Breast epithelium (tissue), 4 donors: ENCODE measurements at places on chromosomes 4 and X. TPM values are rescaled to one million over a fixed set of nuclear protein-coding genes. Genes with fewer than 3 reads are reported as not detected.

Gene NFKB1
- total RNA-seq, result 42.6 TPM

Gene AKAP4
- total RNA-seq, result not detected

Gene IBSP
- total RNA-seq, result not detected

Gene PGRMC1
- 118 TPM for total RNA-seq

DNA sequence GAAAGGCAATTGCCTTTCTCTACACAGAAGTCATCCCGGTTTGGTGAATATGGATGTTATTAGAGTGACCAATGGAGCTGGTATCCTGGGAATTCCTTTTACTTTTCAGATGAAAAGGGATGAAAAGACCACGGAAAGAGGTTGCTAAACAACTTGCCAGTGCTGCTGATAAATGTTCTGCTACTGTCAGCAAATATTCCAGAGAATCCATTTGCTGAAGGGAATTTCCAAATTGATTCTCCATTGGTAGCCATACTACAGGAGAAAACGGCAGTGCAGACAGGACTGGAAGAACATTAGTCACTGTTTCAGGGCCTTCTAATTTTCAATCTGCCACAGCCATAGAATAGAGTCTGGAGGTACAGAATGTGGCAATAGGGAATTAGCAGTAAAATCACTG is 451.5 kb downstream of the PCDH11X start:
- DNase-seq, result no peak
- H3K27me3 ChIP-seq, result no peaks in the 10 kb centered on the region
- H3K4me1 ChIP-seq, result no peaks in the 10 kb centered on the region
- H3K27ac ChIP-seq, result no peak overlapping the region

- H3K4me1 ChIP-seq, result no peaks in the 10 kb centered on the region
- no peak overlapping the region for H3K27ac ChIP-seq
- H3K27me3 ChIP-seq, result no peaks in the 10 kb centered on the region
- H3K4me3 ChIP-seq, result no peak overlapping the region
- DNase-seq, result no peak
- no peaks in the 10 kb centered on the region for H3K36me3 ChIP-seq
Measured at GRCh38 chr4:51894059-51894645, 51.2 kb downstream of the DCUN1D4 start.

GRCh38 chr4:150167054-150167453 is 88.8 kb downstream of the DCLK2 start:
- DNase-seq, result no peak
- no peaks in the 10 kb centered on the region for H3K4me1 ChIP-seq
- H3K36me3 ChIP-seq, result no peaks in the 10 kb centered on the region
- H3K27ac ChIP-seq, result no peak overlapping the region

- H3K27ac ChIP-seq, result no peak overlapping the region
- H3K36me3 ChIP-seq, result no peaks in the 10 kb centered on the region
- no peak for DNase-seq
- H3K27me3 ChIP-seq, result no peaks in the 10 kb centered on the region
- no peak overlapping the region for H3K4me3 ChIP-seq
Measured at GRCh38 chr4:22192084-22192511, 243.5 kb upstream of the KCNIP4 start.

DNA sequence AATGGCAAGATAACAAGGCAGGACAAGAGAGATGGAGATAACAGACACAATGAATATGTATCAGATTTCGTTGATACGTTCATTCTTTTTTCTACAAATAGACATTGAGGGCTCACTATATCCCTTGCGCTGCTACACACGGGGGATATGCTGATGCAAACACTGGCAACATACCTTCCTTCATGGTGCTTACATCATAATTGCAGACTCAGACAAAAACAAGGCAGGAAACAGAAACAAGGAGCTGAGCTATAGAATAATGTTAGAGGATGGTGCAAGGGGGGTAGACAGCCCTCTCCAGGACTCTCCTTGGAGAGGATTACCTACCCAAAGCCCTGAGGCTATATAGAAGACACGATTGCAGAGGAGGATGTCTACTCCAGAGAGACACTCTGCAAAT is 1069.5 kb downstream of the DMD start:
- H3K4me3 ChIP-seq, result no peak overlapping the region
- no peaks in the 10 kb centered on the region for H3K36me3 ChIP-seq
- no peak for DNase-seq
- no peaks in the 10 kb centered on the region for H3K27me3 ChIP-seq
- no peaks in the 10 kb centered on the region for H3K4me1 ChIP-seq
- H3K27ac ChIP-seq, result no peak overlapping the region

GRCh38 chrX:18875256-18875878 is 108.5 kb downstream of the PHKA2 start:
- no peaks in the 10 kb centered on the region for H3K27me3 ChIP-seq
- H3K4me1 ChIP-seq, result no peaks in the 10 kb centered on the region
- H3K27ac ChIP-seq, result no peak overlapping the region

- H3K27ac ChIP-seq, result no peak overlapping the region
- H3K36me3 ChIP-seq, result no peaks in the 10 kb centered on the region
- no peaks in the 10 kb centered on the region for H3K27me3 ChIP-seq
- H3K4me1 ChIP-seq, result no peaks in the 10 kb centered on the region
- DNase-seq, result no peak
Measured at GRCh38 chr4:97819294-97819693, 324.0 kb downstream of the STPG2 start.
